ENCODE measurements at places on chromosomes 5 and 9. TPM values are rescaled to one million over a fixed set of nuclear protein-coding genes. Genes with fewer than 3 reads are reported as not detected.

GRCh38 chr5:173355561-173355960 is 27.3 kb upstream of the STC2 start:
- no peak for DNase-seq

- DNase-seq, result no peak
Observed at GRCh38 chr9:108271646-108272348, 584.0 kb downstream of the ACTL7B start.

The NUTM2F gene
- total RNA-seq, result not detected

The ANKRD34B gene
- total RNA-seq, result not detected

- no peak for DNase-seq
Observed at GRCh38 chr9:19405771-19406170, 3.0 kb upstream of the ACER2 start.

DNA sequence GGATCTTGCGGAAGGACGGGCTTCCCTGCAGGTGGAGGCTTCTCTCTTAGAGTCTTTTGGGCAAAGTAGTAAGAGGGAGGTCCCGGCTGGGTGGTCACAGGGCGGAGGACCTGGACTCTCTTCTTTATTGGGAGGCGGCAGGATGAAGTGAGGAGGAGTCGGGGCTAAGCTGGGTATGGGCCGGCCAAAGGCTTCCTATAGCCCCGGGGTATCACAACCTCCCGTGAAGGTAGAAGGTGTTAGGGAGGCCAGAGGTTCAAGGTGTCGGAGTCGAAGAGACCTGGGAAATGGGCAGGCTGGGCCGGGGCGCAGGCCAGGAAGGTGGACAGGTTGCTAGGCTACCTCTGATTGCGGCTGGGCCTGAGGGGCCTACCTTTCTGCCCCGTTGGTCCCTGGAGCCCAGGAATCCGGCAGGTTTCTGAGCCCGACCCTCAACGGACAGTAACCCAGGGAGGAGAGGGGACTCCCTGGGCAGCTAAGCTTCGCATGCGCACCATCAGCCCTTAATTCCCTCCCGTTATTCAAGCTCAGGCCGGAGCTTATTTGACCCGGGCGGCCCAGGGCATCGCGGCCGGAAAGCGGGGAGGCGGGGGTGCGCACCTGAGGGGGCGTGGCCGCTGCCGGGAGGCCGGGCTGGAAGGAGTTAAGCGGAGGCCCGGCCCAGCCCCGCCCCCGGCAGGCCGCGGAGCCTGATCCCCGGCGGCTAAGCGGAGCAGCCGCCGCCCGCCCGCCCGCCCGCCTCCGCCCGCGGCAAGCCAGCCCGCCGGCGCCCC is at the start of gene TESK1:
Gene TESK1 (plus strand): TSS at position 685 of the 773 bp plus-strand sequence. CDS start 358 bp downstream, outside the sequence.
- DNase-seq, result peak; percentile 86

GRCh38 chr5:157651623-157652376 is 438 bp downstream of the SOX30 start:
- DNase-seq, result peak; percentile 82

DNA sequence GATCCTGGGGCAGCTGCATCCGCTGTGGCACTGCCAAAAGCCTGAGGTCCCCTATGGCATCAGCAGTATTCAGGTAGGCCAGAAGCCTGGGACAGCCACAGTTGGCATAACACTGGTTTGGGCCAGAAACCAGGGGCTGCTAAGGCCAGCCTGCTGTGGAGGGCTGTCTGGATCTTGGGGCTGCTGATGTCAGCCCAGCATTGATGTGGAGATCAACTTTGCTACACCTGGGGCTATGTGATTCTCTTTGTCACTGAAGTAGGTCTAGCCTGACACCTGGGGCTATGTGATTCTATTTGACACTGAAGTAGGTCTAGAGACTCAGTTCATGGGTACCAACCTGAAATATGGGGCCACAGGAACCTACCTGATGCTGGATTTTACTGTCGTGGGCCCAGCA is 411.5 kb downstream of the RASEF start:
- DNase-seq, result no peak
